ENCODE measurements at places on chromosomes 16 and 17. TPM values are rescaled to one million over a fixed set of nuclear protein-coding genes. Genes with fewer than 3 reads are reported as not detected.

PIRT gene
- not detected for total RNA-seq

CBFA2T3 gene
- not detected for total RNA-seq

ITGA2B gene
- total RNA-seq: under 0.01 TPM

ABI3 gene
- total RNA-seq: 1.7 TPM

CDRT15L2 gene
- total RNA-seq: not detected

KCNG4 gene
- total RNA-seq: not detected

UTP4 gene
- 15.1 TPM for total RNA-seq

SECTM1 gene
- 24.2 TPM for total RNA-seq

DNA sequence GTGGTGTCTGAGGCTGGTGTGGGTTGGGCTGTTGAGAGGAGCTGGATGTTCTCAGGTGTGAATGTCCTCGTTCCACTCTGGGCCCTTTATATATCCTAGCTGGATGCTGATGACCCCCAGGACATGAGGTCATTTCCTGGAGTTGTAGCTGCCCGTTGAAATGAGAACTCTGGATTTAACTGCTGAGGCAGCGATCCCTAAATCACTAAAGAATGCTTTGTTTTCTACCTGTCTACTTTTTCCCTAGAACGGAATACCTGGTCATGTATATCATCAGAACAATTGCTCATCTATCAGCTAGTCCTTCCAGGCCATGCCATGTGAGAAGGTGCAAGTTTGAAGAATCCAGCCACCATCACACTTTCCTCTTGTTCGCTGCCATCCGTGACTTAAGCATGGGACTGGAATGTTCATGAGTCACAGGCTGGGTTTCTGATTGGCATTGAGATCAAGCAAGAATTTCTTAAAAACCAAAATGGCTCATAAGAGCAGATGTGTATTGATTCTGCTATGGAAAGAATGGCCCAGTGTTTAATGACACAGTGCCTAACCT is at the start of gene KRTAP2-3:
TSS of gene KRTAP2-3 (minus strand) at position 63 of the 553 bp plus-strand sequence. CDS start 64 bp downstream, outside the sequence.
- peak; percentile 73 for DNase-seq

GRCh38 chr17:78044280-78044835 is 84.2 kb downstream of the TMC6 start:
- peak; percentile 13 for DNase-seq

GRCh38 chr16:63613701-63614100 is 1508.2 kb downstream of the CDH11 start:
- peak; percentile 2 for DNase-seq

DNA sequence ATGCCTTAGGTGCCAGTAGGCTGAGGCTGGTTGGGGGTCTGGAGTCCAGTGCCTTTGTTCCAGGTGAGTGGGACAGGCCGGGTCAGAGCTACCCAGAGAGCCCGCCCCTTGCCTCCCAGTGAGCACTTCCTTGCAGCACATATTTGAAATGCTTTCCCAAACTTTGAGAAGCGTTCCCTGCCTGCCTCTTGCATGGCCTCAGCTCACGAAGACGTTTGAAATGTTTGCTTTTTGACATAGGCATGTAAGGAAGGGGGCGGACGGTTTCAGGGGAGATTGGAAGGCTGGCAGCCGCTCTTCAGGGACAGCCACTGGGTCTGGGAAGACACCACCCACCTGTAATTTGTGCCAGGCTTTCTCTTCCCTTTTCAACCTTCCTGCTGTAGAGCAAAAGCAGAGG is 5.1 kb upstream of the FOXL1 start:
- no peak for DNase-seq

- DNase-seq: no peak
Observed at GRCh38 chr16:83285921-83286320, 521.9 kb upstream of the HSBP1 start.

DNA sequence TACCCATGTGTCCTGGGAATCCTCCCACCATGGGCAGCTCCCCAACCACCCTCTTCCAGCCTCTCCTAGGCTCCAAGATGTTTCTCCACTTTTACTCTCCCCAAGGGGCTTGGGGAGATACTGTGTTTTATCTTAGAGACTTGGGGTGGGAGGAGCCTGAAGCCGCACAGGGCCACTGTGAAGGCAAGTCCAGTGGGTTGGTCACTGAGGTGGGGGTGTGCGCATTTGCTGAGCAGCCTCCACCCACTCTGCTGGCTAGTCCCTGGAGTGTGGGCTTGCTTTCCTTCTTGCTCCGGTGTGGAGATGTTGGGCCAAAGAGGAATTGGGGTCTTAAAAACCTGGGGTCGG is 4.1 kb upstream of the CLDN9 start:
- no peak for DNase-seq

DNA sequence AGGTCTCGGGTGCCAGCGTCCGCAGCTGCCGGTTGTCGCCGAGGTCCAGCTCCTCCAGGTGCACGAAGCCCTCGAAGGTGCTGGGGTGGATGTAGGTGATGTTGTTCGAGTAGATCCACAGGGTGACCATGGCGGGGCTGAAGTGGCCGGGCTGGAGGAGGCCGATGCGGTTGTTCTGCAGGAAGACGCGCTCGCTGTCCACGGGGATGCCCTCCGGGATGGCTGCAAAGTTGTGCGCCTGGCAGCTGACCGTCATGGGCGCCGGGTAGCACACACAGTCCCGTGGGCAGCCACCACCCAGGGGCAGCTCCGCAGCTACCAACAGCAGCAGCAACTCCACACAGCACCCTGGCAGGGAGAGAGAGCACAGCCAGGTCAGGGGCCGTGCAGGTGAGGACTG is 87.7 kb downstream of the RTN4RL1 start:
- no peak for DNase-seq

DNA sequence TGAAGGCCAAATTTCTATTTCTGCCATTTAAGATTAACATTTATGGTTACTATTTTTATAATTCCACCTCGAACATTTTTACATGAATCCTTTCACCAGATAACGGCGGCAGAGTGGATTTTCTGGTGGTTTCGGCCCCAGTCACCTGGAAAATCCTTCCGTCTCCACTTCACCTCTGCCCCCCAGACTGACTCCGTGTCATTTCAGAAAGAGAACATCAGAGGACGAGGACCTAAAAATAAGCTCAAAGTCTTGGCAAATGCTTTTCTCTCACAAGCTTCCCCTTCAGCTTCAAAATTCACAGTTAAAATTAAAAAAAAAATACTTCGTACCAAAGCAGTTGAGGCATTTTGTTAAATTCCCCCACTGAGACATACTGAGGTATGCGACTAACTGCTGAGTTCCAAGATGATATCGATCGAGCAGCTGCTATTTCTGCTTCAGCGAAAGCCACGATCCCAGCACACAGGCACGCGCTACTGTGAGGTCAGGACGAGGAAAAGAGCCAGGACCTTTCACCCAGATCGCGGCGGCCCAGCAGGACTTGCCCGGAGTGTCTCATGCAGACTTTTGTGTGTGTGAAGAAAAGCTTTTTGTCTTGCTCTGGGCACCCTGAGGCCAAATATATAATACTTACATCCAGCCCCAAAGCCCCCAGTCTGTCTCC is 36.8 kb downstream of the ASPA start:
- peak; percentile 55 for DNase-seq

- DNase-seq: peak; percentile 30
Observed at GRCh38 chr17:60729854-60730253, 52.2 kb downstream of the BCAS3 start.

DNA sequence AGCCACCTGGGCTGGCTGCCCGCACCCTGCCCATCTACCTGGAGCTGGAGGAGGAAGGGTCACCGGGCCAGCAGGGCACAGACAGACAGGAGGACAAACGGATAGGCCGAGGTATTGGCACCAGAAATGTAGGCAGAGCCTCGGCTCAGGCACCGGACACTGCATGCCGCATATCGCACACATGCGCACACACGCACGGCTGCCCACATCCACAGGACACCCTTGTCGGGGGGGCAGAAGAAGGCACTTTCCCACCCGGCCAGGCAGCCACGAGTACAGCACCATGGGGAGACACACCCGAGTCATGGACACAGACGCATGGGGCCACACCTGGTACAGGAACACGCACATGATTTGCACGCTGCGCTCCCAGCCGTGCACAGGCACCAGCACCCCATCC is 14.5 kb downstream of the CASKIN1 start:
- no peak for DNase-seq

DNA sequence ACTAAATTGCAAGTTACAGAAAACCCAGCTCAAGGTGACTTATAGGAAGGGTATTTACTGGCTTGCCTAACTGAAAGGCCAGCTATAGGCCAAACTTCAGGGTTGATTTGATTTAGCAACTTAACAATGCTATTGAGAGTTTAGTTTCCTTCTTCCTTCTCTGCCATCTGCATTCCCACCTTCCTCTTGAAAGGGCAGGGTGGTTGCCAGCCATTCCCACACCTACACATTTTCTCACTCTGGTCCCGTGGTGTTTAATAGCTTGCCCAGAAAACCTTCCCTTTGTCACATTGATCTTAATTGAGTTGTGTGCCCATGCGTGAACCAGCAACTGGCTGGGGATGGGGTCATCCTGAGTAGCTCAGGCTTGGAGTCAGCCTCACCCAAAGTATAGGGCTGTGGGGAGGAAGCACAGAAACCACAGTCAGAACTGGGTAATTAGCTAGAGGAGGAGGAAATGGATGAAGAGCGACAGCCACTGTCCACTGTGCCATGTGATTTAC is 194.7 kb downstream of the SPECC1 start:
- no peak for DNase-seq

- no peak for DNase-seq
Observed at GRCh38 chr17:7203391-7203790, 16.2 kb downstream of the DLG4 start.

DNA sequence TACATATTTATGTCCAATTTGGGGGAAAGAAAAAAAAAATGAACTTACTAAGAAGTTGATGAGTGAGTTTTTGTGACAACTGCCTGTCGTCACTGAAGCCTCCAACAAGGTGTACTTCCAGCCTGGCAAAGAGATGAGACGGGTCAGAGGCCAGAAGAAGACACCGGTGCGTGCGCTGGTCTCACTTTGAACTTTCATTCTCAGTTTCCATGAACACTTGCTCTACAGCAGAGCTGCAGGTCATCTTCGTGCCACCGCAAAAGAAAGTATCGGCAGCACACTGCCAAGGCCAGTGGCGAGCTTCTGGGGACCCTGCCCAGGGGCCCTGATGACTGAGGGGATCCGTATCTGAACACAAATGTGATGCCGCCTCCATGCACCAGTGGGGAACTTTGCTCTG is 11.6 kb downstream of the NTAN1 start:
- no peak for DNase-seq
